Activated CD4-positive, CD25-positive, alpha-beta regulatory T cell treated with anti-CD3 and anti-CD28 coated beads, Interleukin-2, amount 50 U/mL, for 16 hours (primary cell): ENCODE measurements at places on chromosomes 2 and 18.

DNA sequence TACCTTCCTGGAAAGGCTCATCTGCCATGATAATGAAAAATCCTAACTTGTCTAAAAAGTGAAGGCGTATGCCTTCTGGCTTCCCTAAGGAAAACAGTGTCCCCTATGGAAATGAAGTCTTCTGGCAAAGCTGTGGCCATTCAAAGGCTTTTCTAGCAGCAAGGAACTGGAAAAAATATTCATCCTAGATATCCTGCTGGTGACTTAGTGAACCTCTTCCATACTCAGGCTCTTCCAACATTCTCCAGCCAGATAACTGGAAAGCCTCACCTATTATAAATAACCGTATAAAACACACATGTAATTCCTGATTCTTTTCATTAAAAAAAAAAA is 84.7 kb downstream of the RBMS1 start:
- no peak for DNase-seq

GRCh38 chr2:11466307-11467128 is 557 bp upstream of the E2F6 start:
- DNase-seq: no peak

- no peak for DNase-seq
These were observed 239.5 kb upstream of the SALL3 start for GRCh38 chr18:78739882-78740677.

GRCh38 chr2:238928520-238929241 is 80.8 kb downstream of the TWIST2 start:
- DNase-seq: no peak

DNA sequence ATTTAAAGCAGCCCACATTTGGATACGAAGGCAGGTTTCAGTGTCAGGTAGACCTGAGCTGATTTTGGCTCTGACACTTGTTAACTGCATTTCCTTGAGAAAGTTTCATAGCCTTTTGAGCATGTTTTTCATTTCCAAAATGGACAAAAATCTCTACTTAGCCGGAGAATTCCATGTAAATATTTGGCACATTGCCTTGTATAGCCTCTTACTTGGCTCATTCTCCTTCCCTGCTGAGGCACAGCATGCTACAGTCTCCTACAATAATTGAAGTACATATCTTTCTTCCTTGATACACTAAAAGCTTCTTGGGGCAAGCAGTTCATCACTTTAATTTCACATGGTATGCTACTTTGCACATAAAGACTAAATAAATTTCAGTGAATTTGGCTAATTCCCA is 772.2 kb upstream of the CHAC2 start:
- DNase-seq: no peak

DNA sequence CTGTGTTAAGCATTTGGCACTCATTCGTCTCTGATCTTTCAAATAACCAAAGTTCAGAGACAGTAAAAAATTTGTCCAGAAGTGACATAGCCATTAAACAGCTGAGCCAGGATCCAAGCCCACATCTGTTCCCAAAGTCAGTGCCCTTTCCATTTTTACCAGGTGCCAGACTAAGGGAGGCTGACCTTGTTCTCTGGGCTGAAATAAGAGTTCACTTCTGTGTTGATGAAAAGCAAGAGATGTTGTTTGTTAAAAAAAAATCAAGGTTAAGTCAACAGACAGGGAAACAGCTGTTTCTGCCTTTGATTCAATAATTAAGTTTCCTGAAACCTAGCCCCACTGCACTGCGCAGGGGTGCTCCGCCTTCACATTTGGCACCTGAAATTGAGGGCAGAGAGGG is 117.1 kb downstream of the PRKRA start:
- no peak for DNase-seq

- DNase-seq: no peak
These were observed 743.6 kb upstream of the FANCL start for GRCh38 chr2:58984731-58985130.

DNA sequence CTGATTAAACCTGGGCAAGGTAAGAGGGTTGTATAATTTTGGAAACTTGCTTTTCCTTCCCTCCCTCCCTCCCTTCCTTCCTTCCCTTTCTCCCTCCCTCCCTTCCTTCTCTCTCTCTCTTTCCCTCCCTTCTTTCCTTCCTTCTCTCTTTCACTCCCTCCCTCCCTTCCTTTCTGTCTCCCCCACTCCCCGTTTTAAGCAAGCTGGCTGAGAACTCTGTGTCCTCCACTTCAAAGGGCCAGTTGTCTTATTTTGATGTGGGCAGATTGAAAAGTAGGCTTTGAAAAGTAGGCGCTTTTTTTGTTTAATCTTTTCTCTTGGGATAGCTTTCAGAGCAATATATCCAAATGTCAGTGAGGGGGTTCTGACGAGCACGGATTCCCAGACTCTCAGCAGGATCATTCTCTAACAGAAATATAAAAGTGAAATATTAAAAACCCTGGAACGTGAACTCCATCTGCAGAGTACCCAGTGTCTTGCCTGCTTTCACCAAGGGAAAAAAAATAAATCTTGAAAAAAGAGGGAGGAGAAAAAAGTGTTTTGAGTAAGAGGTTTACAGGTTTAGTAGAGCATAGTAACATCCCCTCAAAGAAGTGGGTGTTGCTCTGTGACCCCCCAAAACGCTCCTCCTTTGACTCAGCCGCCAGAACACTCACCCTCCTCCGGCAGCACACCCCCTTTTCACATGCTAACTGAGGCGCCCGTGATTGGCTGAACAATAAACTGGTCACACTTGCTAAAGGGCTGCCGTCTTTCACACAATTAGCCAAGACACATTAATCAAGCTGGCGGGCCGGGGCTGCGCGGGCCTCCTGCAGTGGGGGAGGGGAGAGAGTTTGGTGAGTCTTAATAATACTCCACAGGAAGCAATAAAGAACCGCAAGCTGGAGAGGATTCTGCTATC is 52.2 kb downstream of the CDK15 start:
- DNase-seq: no peak

GRCh38 chr18:4193086-4193485 is 262.0 kb downstream of the DLGAP1 start:
- no peak for DNase-seq

- no peak for DNase-seq
These were observed 29.1 kb downstream of the UXS1 start for GRCh38 chr2:106165029-106165428.

DNA sequence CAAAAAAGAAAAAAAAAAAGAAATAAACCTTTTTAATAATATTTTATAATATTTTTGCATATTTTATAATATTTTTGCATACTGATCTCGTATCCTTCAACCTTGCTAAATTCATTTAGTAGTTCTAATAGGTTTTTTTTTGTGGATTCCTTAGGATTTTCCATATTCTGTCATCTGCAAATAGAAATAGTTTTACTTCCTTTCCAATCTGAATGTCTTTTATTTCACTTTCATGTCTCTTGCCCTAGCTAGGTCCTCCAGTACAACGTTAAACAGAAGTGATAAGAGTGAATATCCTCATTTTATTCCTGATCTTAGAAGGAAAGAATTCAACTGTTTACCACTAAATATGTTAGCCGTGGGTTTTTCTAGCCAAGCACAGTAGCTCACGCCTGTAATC is 13.7 kb downstream of the LMAN2L start:
- no peak for DNase-seq

DNA sequence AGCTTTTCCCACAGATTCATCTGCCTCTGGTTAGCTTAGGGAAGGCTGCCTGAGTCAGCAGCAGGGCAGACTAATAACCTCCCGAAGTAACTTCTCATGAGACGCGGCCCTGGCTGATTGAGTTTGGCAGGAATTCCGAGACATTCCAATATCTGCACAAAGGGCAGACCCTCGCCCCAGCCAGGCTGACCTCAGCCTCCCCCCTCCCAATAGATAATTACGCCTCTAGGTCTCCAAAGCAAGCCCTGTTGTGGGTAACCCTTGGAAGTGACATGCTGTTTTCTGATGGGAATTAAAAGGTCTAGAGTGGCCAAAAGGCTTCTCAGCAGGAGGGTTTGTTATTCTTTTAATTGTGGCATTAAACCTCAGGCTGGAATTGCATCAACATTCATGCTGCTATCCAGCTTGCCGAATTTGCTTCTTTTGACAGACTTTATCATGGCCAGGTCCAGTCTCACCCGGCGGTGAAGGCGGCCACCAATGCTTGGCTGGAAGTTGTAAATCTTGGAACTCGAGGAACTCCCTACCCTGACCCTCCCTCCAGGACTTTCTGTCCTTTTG is 98.0 kb upstream of the SLC14A2 start:
- no peak for DNase-seq

DNA sequence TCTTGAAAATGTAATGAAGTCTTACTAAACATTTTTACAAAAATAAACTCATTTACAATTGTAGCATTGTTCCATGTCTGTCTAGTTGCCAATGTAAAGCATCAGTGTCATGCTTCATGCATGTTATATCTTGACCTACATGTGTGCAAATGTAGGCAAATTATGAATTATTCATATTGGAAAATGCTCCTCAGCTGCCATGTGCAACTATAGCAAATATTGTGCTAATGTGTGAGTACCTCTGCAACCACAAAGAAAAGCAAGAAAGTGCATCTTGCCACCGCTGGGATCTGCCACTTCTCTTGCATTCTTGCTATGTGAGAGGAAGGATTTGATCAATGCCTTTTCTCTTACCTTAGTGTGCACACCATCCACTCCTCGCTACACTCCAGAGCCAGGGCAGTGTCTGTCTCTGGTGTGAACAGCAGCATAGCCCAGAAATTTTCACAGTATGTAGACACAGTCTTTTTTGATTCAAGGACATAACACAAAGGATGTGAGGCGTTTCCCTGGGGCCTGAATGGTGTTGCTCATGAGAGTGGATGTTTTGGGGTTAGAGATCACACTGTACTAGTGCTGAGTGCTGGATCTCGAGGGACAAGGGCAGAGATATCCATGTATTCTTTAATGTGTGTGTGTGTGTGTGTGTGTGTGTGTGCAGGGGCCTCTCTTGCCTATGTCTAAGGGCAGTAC is 47.6 kb upstream of the HAAO start:
- DNase-seq: no peak

DNA sequence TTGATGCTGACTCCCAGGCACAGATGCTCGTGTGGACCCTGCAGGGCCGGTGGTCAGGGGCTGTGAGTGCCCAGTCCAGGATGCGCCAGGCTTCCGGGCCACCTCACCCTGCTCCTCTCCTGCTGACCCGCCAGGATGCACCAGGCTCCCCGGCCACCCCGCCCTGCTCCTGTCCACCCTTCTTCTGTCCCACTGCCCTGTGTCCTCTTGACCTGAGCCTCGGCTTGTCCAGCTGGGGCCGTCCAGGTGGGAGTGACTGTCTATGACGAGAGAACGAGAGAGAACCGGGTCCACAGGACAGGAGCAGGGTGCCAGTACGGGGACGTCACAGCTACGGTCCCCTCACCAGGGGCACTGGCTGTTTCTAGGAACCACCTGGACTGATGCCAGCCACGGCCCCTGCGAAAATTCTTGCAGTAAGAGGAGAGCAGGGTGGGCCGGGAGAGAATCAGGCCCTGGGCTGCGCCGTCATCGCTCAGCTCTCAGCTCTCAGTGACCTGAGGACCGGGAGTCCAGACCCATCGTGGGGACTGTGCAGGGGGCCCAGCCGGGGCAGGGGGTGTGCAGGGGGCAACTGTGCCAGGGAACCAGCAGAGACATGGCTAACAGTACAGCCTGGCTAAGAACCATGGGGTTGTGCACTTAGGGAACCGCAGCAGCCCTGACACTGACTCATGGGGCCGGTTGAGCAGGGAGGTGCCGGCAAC is 12.9 kb upstream of the NFATC1 start:
- DNase-seq: no peak

GRCh38 chr2:9378433-9379390 is 44.6 kb downstream of the ITGB1BP1 start:
- DNase-seq: no peak

GRCh38 chr2:194103941-194104659 is 1552.9 kb upstream of the SLC39A10 start:
- DNase-seq: no peak

- DNase-seq: no peak
These were observed 1787.0 kb upstream of the PIK3C3 start for GRCh38 chr18:40168026-40168425.

DNA sequence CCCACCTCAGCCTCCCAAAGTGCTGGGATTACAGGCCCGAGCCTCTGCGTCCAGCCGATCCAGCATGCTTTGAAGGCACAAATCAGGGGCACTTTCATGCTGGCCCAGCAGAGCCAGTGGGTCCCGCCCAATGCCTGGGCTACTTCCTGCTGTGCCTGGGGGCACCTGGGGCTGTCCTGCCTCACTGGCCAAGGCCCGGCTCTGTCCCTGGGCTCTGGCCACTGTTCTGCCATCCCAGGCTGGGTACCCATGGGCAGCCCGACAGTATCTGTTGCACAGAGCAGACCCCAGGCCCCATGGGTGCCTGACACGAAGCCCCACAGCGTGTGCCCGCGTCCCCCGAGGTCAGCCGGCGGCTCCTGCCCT is 6.8 kb upstream of the GAL3ST2 start:
- DNase-seq: no peak

DNA sequence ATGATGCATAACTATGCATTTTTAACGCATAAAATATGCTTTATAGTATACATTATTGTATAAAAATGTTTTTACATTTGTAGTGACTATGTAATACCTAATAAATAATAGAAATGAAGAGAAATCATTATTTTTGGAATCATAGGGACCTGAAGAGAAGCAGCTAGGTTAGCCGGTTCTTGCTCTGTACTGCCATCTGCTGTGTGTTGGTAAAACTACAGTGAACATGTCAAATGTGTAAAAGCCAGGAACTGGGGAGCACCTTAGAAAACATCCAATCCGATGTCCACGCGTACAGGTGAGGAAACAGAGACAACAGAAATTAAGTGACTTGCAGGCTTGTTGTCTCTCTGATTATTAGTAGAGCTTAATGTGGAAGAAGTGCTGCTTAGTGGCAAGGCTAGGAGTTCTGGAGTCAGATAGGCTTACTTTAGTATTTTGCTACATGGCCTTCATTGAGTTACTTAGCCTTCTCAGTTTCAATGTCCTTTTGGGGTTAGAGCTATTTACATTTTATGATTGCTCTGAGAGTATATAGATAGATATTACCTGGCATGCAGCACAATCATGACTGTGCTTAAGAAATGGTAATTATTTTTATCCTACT is 386.5 kb downstream of the DLGAP1 start:
- no peak for DNase-seq

- DNase-seq: no peak
These were observed 80.4 kb downstream of the ASXL2 start for GRCh38 chr2:25797620-25798488.

DNA sequence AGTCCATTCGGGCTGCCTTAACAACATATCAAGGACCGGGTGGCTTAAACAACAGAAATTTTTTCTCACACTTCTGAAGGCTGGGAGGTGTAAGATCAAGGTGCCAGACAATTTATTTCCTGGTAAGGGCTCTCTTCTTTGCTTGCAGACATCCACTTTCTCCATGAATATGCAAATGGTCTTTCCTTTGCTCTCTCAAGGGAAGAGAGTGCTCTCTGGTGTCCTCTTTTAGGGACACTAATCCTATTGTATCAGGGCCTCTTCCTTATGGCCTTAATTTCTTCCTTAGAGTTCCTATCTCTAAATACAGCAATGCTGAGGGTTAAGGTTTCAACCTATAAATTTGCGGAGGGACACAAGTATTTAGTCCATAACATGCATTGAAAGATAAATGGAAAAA is 770.8 kb downstream of the DSC3 start:
- DNase-seq: no peak

GRCh38 chr2:203623661-203624060 is 82.8 kb upstream of the CD28 start:
- DNase-seq: no peak
